ENCODE measurements at places on chromosomes 4 and X.

- no peak for DNase-seq
Measured at GRCh38 chr4:61511716-61512488, 311.8 kb downstream of the ADGRL3 start.

DNA sequence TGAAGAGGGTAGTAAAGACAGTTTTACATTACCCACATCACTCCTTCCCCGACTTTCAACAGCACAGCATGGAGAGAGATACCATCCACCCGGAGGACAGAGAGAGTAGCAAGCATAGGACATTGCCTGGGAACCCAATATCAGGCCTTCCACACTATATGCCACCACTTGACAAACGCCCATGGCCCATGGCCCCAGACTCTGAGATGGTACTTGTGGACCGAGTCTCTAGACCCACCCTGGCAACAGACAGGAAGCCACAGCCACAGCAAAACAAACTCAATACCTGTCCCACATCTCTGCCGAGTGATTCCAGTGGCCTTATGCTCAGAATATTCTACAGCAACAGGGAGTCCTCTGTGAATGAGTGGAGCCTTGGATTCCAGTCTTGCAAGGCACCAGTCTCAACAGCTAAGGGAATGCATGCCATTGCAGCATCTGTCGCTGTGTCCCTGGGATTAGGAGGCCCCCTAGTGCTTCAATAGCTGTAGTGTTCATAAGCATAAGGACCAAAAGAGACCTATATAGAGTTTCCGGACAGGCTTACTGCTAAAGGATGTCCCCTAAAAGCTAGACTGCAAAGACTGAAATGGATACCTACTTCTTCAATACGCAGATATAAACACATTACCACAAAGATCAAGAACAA, 14.7 kb upstream of the CT55 start:
- DNase-seq: peak; percentile 53

GRCh38 chrX:103215425-103215991, 600 bp downstream of the BEX4 start:
- DNase-seq: peak; percentile 70

- DNase-seq: no peak
Measured at GRCh38 chr4:164606478-164606877, 147.5 kb upstream of the SMIM31 start.

GRCh38 chr4:77845400-77845799, 17.2 kb upstream of the MRPL1 start:
- no peak for DNase-seq

DNA sequence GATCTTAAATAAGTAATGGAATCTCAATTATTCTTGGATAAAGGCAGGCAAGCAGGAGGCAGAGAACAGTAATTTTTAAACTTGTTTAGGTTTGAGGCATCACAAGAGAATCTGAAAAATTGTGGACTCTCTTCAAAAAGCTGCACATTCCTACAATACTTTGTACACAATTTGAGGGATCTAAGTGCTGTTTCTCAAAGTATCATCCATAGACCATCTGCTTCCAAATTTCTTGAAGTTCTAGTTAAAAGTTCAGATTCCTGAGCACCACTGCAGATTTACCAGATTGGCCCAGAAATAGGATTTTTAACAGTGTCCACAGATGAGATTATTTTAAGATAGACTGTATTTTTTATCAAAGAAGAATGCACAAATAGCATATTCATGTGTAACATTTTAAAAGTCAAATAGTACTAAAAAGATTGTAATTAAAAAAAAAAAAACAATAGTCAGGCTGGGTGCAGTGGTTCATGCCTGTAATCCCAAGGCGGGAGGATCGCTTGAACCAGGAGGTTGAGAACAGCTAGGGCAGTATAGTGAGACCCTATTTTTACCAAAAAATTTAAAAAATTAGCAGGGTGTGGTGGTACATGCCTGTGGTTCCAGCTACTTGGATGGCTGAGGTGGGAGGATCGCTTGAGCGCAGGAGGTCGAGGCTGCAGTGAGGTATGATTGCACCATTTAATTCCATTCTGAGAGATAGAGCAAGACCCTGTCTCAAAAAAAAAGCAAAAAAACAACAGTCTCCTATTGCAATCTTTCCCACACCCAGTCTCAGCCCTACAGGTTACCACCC, 14.2 kb upstream of the FNIP2 start:
- DNase-seq: no peak

- no peak for DNase-seq
Measured at GRCh38 chr4:56892691-56893090, 15.0 kb upstream of the REST start.

GRCh38 chr4:1683736-1684505, at the start of gene FAM53A:
Gene FAM53A, minus strand, starts transcription at chr4:1684313. Its CDS starts 15,572 bp downstream, at chr4:1668741.
- peak; percentile 93 for DNase-seq

DNA sequence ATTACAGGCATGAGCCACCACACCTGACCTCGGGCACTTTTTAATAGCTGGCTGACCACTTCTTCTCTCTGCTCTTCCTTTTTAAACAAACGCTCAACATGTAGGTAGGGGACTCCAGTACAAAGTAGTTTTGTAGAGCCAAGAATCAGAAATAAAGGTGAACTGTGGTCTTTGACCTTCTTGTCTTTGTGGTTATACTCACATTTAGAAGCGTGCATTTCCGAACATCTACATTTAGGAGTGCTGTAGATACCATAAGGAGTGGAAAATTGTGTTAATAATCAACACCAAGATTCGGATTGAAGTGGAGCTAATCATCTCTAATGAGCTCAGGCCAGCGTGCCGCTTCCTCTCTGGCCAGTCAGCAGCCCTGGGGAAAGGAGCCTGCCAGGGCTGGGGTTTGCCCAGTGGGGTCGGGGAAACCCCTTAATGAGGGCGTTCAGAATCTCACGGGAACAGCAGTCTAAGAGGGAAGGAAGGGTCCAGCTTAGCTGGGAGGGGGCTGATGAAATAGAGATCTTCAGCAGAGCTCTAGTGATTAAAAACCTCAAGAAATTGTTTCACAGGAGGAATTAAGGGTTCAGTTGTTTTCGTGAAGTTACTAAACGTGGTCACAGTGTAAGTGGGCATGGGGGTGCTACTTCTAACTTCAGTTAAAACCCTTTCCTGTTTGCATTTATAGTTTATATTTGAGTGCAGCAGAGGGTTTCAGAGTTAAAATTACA, 81.2 kb downstream of the GAB1 start:
- no peak for DNase-seq

DNA sequence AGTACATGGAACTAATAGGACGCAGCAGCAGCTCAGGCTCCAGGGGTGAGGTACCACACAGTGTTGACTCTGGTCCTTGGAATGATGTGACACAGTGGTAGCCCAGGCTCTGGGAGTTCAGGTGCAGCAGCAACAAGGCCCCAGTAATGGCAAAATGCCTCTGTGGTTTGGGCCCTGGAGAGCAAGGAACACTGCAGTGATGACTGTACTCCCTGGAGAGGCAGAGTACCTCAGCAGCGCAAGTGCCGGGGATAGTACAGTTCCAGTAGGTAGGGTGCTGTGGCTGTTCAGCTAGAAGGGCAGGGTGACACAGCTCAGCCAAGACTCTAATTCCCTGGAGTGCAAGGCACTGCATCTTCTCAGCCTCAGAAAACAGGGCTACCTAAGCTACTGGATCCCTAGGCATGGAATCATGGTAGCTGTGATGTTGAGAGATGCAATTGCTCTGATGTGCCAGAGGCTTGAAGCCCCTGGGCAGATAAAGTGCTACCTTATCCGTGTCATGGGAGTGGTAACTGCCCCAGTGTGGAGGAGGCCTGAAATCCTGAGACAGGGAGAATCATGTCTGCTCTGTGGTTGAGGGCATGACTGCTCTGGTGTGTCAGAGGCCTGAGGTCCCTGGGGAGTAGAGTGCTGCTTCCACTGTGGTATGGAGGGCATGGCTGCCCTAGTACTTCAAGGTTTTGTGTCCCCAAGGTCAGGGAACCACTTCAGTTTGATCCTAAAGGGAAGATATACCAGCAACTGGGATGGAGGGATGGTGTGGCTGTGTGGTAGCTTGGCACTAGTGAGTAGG, 55.2 kb downstream of the AREG start:
- no peak for DNase-seq

- DNase-seq: no peak
Measured at GRCh38 chrX:136747003-136747986, 33.4 kb downstream of the ARHGEF6 start.

DNA sequence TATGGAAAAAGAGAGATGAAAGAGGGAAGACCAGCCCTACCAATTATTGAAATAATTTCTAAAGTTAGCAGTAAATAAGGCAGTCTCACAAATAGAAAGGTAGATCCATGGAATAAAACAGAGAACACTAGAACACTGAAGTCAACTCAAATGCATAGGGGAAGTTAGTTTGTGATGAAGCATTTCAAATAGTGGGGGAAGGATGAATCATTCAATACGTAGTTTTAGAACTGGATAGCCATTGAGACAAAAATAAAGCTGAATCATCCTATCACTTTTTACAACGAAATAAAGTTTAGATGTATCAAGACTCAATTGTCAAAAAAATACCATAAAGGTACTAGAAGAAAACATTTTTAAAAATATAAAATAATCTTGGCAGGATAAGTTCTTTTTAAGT, 143.2 kb upstream of the DGKK start:
- no peak for DNase-seq

DNA sequence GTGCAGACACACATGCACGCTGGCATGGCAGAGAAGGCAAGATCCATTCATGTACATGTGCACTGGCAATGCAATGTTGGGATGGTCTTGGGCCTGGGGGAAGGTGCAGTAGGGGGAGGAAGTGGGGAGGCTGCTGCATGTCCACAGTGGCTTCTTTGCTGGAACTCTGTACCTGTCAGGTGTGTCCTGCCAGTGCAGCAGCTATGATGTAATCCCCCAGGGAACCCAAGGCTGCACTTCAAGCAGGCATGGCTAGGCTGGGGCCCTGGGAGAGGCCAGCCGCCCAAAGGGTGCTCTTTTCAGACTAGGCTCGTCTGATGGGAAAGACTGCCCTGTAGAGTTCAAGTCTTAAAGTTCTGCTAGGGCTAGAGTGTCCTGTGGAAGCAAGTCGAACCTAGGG, 1304.0 kb downstream of the FAM133A start:
- DNase-seq: no peak

GRCh38 chr4:55925241-55925640, 23.5 kb upstream of the CEP135 start:
- no peak for DNase-seq

DNA sequence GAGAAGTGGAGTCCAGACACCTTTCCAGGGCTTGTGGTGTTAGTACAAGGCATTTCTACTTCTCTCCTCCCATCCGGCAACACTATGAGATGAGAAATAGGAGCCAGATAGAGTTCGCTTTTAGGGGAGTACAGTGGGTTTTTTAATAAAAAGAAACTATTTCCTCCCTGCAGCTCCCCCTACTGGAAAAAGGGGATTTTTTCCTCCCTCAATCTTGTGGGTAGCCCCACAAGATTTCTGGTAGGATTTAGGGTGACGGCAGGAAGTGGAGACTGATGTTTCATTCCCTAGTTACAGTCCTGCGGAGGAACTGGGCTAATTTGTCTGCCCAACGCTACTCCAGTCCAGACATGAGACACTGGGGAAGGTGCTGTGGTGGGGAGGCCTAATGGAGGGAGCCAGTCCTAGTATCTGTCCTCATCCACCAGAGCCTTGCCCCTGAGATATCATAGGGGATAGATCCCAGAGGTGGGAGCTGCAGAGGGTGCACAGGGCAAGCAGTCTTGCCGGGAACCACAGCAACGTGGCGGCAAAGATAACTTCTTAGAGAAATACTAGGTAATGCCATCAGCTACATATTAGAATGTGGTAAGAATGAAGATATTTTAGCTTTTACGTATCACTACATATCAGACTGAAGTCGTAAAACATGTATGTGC, 45.5 kb upstream of the PRKG2 start:
- DNase-seq: no peak

DNA sequence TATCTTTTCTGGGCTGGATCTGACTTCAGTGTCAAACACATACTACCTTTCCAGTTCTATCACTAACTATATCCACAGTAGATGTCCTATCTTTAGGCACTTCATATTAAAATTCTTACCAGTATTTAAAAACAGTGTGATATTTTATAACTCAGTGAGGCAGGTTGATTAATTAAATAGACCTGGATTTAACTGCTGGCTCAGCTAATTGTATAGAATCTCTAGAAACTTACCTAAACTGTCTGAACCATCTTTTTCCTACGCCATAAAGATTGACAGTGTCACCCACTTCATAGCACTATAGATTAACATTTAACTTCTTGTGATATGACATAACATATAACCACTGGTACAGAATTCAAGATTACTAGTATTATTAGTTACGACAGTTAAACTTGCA, 935.3 kb downstream of the FAT4 start:
- no peak for DNase-seq

DNA sequence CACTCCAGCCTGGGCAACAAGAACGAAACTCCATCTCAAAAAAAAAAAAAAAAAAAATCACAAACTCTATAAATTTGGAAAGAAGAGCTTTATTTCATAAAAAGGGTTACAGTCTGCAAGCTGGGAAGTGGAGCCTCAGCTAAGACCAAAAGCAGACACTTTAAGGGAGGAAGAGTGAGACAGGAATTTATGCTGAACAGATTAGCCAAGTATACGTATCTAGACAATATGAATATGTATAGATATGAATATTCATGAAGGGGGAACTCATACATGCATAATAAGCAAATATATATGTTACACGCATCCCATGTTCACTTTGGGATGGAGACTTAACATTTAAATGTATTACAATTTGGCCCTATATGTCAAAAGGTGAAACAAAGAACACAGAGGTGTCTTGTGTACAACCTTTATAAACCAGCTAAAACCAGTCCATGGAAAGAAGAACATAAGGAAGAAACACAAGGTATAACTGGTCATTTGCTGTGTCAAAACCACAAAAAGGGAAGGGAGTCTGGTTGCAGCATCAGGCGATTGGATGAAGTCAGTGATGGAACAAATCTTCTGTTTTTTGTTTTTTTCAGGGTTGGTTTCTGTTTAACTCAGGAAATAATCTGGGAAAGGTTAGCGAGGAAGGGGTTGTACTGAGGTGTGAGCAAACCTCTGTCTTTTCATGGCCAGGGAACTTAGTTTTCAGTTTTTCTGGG, 130.0 kb upstream of the MAOA start:
- DNase-seq: no peak

Measured in BE2C (cell line).